ENCODE measurements at places on chromosomes 2 and 18. TPM values are rescaled to one million over a fixed set of nuclear protein-coding genes. Genes with fewer than 3 reads are reported as not detected.
A peak's percentile ranks its signal among the peaks of the same experiment; 100 is the strongest.

Gene SERPINB11
- not detected for total RNA-seq

Gene SIX2
- not detected for total RNA-seq

Gene FBXO36
- 0.67 TPM for total RNA-seq

Gene RBBP8
- 45.8 TPM for total RNA-seq

Gene IL1B
- total RNA-seq = not detected

GRCh38 chr2:69059731-69060290, 46.8 kb downstream of the ANTXR1 start:
- DNase-seq = no peak

DNA sequence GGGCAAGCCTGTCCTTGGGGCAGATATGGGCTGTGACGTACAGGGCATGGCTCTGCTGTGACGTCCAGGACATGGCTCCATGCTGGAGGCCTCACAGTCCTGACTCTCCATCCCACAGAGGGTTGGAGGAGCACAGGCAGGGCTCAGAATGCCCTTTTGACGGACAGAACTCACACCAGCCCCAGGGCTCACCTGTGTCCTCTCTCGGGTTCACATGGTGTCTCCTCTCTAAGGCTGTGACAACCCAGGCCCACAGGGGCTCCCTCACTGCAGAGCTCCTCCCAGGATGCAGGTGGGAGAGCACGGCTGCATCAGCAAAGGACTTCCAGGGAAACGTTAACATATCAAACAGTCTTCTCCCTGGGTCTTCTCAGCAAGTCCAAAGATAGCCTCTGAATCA, 133.8 kb downstream of the EIPR1 start:
- DNase-seq = no peak

DNA sequence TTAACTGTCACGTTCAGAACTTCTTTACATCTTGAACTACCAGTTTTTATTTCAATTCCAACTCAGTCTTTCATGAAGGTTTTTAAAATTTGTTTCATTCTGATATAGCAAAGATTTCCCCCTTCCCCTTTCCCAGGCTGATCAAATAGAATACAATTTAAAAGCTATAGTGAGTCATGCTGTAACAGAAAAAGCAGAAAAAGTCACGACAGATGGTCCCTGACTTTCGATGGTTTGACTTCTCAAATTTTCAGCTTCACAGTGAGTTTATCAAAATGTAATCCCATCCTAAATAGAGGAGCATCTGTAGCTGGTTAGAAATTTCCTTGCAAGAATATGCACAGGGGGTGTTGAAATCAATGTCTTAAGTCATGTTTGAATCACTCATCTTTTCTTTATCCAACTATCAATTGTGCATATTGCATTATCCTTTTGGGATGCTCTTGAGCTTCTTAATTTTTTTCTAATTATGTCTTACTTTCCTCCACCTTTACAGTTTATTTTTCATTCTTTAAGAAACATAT, 500.3 kb downstream of the LRP1B start:
- no peak for DNase-seq

GRCh38 chr2:197232010-197232409, 78.6 kb downstream of the ANKRD44 start:
- DNase-seq = no peak

Gene TEX44
- total RNA-seq = not detected

GRCh38 chr2:120867290-120868241, 131.9 kb downstream of the GLI2 start:
- DNase-seq = peak; percentile 34

DNA sequence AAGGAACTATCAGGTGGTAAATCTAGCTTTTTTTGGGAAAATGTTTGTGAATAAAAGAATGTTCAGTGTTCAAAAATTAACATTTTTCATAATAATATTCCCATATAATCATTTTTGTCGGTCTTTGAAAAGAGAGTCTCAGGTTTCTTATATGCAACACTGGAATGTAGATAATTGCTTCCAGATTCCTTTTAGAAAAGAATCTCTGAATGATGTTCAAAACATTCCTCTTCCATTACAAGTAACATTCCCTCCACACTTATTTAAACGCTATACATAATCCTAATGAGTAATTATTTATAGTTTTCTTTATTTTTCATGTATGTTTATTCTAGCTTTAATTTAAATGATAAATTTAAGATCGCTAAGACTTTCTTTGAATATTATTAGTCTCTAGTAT, 7.0 kb downstream of the ZSWIM2 start:
- no peak for DNase-seq

DNA sequence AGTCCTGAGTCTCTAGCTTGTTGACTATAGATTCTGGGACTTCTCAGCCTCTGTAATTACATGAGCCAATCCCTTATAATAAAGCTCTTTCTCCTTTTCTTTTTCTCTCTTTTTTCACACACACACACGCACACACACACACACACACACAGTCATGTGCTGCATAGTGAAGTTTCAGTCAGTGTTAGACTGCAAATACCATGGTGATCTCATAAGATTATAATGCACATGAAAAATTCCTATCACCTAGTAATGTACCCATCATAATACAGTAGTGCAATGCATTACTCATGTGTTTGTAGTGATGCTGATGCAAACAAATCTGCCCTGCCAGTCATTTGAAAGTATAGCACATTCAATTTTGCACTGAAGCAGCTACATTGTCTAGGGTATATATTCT, 558.2 kb downstream of the SUCLG1 start:
- DNase-seq = no peak

DNA sequence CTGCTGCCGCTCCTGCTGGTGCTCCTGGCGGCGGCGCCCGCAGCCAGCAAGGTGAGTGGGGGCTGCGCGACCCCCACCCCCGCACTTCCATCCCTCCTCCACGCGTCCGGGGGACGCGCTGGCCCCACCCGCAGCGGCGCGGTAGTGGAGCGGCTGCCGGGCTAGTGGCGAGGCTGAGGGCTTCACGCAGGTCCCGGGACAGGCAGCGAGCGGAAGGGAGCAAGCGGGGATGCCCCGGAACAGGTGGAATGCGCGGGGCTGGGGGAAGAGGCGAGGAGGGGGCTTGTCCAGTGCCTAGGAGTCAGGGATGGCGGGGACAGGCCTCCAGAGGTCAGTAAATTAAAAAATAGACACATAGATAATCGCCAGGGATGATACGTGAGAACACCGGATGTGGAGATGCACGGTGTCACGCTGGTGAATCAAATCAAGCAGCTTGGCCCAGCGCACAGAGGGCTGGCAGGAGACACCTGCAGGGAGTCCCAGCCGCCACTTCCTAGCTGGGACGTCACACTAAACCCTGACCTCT, 403 bp downstream of the COL4A3 start:
- DNase-seq = no peak

- DNase-seq = no peak
Observed at GRCh38 chr18:46334868-46335281, 230.7 kb downstream of the HAUS1 start.

DNA sequence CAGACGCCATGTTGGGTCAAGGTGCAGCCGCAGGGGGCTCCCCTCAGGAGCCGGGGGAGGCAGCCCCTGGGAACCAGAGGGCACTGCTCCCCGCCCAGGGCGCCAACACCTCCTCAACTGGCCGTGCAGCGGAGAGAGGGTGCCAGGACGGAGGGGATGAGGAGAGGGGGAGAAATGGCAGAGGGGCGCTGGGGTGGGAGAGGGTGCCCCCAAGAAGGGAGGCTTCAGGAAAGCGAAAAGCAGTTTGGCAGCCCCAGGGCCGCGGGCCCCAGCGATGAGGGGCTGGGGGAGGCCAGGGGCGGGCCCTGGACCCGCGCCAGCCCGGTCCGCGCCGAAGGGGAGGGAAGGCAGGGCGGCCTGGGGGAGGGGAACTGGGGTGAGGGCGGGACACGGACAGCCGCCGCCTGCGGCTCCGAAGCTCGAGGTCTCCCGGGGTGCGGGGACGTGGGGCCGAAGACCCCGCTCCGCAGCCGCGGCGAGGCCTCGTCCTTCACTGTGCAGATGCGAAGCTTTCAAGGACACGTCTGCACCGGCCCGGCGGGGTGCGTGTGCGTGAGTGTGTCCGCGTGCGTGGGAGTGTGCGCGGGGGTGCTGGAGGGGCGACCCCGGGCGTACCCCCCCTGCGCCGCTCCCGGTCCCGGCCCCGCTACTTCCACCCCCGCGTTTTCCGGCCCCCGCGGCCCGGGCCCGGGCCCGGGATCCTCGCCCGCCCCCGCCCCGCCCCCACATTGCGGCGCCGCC, 1.4 kb downstream of the DNMT3A start:
- DNase-seq = no peak

- no peak for DNase-seq
Observed at GRCh38 chr2:85135660-85135914, 2.4 kb downstream of the TCF7L1 start.

GRCh38 chr2:236703373-236703709, 133.7 kb downstream of the ACKR3 start:
- no peak for DNase-seq

- DNase-seq = no peak
Observed at GRCh38 chr2:181457741-181458425, 697 bp downstream of the ITGA4 start.

Gene MALL
- not detected for total RNA-seq

DNA sequence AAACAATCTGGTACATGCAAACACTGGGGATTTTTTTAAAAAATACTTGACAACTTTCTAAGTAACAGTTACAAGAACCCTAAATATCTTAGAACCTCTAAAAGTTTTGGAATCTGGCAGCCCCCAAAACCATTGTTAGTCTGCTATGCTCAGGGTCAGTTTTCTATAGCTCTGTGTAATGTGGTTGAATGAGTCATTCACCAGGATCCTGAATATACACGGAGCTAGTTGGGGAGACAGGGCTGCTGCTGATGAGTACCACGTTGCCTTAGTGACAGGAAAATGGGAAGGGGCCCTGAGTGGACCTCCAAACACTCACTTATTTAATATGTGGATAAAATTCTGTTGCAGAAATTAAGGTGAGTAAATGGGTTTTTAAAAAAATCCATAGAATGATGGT, 36.9 kb upstream of the TANC1 start:
- DNase-seq = no peak

- no peak for DNase-seq
Observed at GRCh38 chr2:62998949-62999348, 51.7 kb upstream of the OTX1 start.

GRCh38 chr2:218570850-218571249, 2.2 kb downstream of the CNOT9 start:
- no peak for DNase-seq

Gene STEAP3
- total RNA-seq = 8.5 TPM

DNA sequence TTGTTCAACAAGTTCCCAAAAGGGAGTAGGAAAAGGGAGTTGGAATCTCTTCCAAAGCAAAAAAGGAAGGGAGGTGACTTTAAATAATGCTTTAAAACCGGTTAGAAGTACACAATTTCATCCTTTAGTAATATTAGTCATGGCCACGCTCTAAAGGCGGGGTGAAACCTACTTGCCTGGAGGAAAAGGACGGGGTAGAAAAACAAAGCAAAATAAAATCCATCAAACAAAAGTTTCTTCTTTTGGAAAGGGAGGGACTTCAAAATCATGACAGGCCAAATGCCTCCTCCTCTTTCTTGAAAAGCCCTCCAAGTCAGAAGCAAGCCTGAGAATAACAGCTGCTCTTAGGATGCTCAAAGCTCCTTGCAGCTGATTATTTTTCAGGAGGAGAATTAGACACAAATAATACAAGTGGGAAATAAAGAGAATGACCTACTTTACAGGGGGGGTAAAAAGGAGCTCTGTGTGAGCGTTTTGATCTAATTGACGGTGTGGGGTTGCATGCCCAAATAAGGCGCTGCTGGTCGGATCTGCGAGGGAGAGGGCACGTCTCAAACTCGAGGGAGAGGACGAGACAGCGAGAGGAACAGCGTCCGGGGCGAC, 1.8 kb upstream of the NPAS2 start:
- no peak for DNase-seq

Gene TUBB8B
- total RNA-seq = 0.69 TPM

Gene C2orf80
- 0.45 TPM for total RNA-seq

Gene RND3
- total RNA-seq = 13.2 TPM

Gene RETREG2
- 124 TPM for total RNA-seq

DNA sequence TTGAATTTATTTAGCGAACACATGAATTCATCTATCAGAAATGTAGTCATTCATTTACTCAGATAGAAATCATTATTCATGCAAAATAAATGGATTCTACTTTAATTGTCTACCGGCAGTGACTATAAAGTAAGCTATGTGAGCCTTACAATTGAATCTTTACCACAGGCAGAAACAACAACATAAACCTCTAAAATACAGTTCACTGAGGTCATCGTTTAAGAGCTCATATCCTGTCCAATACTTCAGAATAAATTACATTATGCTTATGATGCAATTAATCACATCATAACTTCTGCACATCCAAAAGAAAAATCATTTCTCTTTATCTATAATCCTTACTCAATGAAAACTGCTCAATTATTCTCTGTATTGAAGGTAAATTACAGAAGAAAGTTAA, 244.7 kb downstream of the HNMT start:
- no peak for DNase-seq

DNA sequence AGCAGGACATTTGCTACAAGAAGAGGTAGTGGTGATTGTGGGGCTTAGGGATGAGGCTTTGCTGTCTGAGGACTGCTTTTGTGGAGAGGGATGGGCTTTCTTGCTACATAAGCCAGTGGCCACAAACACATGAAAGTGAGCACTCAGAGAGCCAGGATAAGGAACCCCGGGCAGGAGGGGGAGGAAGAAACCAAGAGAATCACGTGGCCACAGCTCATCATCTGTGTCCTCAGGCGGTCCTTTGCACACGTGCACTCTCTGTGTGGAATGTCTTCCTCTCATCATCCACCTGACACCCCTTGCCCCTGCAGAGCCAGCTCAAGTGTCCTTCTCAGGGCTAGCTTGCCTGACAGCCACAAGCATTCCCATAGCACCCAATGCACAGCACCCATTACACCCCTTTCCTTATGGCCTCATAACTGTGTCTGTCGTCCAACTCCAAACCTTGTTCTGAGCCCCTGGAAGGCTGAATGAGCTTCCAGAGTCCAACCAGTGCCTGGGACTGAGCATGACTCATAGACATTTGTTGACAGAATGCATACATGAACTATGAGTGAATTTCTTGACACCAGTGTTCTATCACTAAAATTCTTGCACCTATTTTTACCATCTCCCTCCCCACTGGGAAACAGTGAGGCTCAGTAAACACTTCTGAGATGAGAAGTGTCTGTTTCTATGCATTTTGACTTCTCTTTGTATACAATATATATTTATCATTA, 398.3 kb downstream of the ALK start:
- DNase-seq = peak; percentile 28

GRCh38 chr2:15136639-15137038, 424.5 kb downstream of the NBAS start:
- no peak for DNase-seq

- DNase-seq = no peak
Observed at GRCh38 chr18:1304392-1304992, 399.8 kb downstream of the ADCYAP1 start.

- peak; percentile 91 for DNase-seq
Observed at GRCh38 chr2:14905571-14905970, 273.1 kb downstream of the LRATD1 start.

GRCh38 chr2:239598011-239598731, 197.4 kb upstream of the HDAC4 start:
- DNase-seq = no peak

Gene UGT1A5
- total RNA-seq = not detected
